B cell (primary cell): ENCODE measurements at places on chromosomes 2 and 18.

DNA sequence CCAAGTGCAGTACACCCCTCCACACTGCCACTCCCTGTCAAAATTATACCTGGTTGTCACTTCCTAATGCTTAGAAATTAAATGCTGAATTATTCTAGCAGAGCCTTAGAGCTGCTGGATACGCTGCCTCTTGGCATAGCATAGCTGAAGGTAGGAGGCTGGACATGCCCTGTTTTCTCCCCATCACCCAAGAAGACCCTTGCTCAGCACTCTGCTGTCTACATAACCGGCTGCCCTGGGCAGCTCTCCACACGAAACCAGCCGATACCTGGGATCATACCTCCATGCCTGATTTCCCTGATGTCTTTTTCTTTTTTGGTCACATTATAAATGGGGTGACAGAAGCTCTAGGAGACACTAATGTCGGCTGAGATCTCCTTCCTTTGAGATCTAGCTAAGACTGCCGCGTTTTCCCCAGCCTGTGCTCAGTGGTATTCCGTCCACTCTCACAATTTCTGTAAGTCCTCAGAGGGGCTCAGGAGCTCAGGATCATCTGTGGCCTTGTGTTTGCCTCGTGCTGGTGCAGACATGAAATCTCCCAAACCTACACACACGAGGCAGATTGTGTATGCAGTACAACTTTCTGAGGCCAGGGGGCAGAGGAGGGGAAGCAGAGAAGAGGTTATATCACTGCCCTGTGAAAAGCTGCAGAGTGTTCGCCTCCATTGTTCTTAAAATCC lies 13.5 kb upstream of the ZAP70 start:
- no peaks in the 10 kb centered on the region for H3K36me3 ChIP-seq
- no peak overlapping the region for H3K4me3 ChIP-seq
- DNase-seq: peak; percentile 65
- peaks cover 3% of the 10 kb centered on the region for H3K4me1 ChIP-seq
- H3K27me3 ChIP-seq: no peaks in the 10 kb centered on the region

DNA sequence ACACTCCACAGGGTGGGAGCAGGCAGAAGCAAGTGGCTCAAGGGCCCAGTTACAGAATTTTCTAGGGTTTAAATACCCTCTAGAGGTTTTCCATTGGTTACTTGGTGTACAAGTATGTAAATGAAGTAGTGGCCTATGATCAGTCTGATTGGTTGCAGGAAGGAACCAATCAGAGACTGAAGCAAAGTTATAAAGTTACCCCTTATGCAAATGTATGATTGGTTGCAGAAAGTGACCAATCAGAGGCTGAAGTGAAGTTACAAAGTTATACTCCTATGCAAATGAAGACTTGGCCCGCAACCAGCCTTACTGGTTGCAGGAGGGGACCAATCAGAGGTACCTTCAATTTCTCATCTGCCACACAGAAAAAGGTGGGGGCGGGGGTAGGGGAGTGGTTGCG lies 154.6 kb downstream of the INO80D start:
- no peak overlapping the region for H3K27ac ChIP-seq
- H3K36me3 ChIP-seq: no peaks in the 10 kb centered on the region
- no peak for DNase-seq
- H3K4me3 ChIP-seq: no peak overlapping the region
- H3K4me1 ChIP-seq: no peaks in the 10 kb centered on the region

DNA sequence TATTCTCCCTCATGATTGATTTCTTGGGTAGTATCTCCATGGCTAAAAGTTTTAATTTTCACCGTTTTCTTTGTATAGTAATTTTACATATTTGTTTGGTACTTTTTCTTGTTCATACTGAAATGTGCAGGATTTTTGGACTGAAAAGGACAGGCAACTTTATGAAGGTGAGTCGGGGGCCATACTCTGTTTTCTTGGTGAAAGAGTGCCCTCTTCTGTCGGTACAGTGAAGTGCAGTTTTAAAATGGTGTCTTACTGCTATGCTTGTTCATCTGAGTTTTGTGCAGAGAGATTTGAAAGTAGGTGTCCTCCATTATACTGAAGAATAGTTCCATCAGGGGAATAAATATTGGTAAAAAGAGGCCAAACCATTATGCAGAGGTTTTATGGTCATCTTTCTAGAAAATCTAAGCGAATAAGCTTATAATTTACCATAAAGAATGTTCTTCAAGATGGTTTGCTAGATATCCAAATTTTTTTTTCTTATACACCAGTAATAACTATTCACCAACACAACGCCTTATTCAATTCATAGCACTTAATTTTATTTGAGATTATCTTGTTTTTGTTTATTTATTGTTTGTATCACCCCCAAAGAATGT lies 8.7 kb upstream of the SERPINB13 start:
- DNase-seq: peak; percentile 12
- no peak overlapping the region for H3K4me3 ChIP-seq
- no peaks in the 10 kb centered on the region for H3K36me3 ChIP-seq
- H3K27ac ChIP-seq: no peak overlapping the region

- DNase-seq: no peak
- H3K27ac ChIP-seq: no peak overlapping the region
- no peaks in the 10 kb centered on the region for H3K36me3 ChIP-seq
- no peaks in the 10 kb centered on the region for H3K4me1 ChIP-seq
- H3K4me3 ChIP-seq: no peak overlapping the region
- no peaks in the 10 kb centered on the region for H3K27me3 ChIP-seq
These were observed 592.3 kb upstream of the ID2 start for GRCh38 chr2:8089596-8089995.
